ENCODE measurements at places on chromosomes 6 and 20.

- DNase-seq, result peak; percentile 43
Measured at GRCh38 chr6:111724505-111724904, 118.8 kb upstream of the TRAF3IP2 start.

GRCh38 chr6:33729059-33729458 is 17.6 kb upstream of the UQCC2 start:
- no peak for DNase-seq

DNA sequence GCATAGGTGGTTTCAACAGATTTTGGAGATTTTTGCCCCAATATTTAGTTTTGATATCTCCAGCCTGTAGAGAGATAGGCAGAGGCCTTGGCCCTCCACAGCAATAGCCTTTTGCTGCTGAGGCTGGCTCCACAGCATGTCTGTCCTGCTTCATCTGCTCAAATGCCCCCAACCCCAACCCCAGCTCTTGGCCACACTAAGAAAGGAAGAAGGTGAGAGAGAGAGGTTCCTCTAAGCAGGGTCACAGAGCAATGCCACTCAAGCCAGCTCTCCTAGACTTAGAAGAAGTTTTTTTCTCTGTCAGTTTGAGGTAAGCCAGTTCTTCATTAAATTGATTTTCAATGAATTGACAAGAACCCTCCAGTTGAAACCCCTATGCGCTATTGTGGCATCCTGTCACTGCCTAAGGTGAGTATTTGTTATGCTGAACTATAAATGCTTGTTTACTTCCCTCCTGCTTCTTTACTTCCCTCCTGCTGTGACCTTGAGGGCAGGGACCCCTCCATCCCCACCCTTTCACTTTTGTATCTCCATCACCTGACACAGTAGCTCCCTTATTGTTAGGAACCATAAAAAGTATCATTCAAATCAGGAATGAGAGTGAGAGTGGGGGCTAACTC is 366.2 kb upstream of the CNR1 start:
- DNase-seq, result no peak

- DNase-seq, result no peak
Measured at GRCh38 chr6:54097753-54098152, 13.5 kb upstream of the MLIP start.

DNA sequence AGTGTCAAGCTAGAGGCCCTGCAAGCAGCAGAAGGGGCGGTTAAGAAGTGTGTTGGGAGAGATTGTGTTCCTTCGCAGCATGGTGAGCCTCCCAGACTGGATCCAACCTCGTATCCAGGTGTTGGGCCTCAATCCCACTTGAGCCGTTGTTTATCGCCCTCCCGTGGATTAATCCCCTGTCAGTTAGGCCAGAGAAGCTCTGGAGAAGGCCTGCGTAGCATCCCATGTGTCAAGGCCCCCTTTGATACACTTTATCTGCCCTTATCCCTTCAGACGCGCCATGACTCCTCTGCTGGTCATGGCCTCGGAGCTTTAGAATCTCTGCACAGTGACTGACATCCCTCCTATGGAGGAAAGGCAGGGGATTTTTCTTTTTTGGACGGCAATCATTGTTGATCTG is 181.0 kb downstream of the ZFP64 start:
- no peak for DNase-seq

DNA sequence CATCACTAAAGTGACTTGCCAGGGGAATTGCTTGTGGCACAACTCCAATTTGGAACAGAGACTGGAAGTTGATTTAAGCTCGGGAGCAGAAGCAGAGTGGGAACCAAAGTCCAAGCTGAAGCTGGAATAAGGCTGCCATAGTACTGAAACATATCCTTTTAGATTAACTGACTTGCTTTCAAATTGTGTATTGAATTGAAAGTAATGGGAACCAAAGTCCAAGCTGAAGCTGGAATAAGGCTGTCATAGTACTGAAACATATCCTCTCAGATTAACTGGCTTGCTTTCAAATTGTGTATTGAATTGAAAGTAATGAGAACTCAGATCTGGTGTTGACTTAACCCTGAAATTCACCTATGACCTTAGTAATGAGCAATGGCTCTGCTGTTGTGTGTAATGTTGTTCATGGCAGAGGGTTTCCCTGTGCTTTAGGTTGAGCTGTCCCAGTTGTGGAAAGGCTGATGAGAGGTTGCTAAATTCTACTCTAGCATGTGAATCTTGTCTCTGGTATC is 40.2 kb downstream of the CENPW start:
- DNase-seq, result no peak

GRCh38 chr20:57958050-57958420 is 248.2 kb upstream of the PMEPA1 start:
- DNase-seq, result no peak

DNA sequence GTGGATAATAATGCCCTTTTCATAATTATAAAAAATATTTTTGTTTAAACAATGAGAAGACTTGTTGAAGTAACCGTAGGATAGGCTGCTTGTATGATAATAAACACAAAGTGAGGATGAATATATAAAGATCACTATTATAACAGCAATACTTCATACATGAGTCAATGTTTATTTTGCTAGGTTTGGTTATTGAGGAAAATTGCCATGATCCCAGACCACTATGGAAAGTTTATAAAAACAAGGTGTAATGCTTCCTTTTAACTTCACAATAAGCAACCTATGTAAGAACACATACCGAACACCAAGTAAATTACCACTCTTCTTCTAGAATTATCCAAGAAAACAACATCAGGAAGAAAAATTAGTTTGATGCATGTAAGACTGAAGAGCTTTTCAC is 495.3 kb upstream of the RNF217 start:
- no peak for DNase-seq

DNA sequence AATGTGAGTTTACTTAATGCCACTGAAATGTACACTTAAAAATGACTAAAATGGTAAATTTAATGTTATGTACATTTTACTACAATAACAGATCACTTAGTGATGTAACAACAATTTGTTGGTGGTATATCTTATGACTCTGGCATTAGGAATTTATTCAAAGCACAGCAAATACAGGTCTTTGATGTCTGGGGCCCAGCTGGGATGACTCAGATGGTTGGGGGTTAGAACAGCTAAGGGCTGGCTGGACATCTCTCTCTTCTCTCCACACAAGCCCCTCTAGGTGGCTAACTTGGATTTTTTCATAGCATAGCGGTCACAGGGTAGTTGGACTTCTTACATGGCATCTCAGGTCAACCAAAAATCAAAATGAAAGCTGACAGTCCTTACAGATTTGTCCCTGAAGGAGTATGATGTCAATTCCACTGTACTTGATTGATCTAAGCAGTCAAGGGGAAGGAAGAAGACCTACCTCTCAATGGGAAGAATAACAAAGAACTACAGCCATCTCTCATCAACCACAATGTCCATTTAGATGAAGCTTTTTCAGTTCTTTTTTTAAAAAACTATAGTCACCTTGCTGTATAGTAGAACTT is 37.5 kb upstream of the LCA5 start:
- DNase-seq, result no peak

DNA sequence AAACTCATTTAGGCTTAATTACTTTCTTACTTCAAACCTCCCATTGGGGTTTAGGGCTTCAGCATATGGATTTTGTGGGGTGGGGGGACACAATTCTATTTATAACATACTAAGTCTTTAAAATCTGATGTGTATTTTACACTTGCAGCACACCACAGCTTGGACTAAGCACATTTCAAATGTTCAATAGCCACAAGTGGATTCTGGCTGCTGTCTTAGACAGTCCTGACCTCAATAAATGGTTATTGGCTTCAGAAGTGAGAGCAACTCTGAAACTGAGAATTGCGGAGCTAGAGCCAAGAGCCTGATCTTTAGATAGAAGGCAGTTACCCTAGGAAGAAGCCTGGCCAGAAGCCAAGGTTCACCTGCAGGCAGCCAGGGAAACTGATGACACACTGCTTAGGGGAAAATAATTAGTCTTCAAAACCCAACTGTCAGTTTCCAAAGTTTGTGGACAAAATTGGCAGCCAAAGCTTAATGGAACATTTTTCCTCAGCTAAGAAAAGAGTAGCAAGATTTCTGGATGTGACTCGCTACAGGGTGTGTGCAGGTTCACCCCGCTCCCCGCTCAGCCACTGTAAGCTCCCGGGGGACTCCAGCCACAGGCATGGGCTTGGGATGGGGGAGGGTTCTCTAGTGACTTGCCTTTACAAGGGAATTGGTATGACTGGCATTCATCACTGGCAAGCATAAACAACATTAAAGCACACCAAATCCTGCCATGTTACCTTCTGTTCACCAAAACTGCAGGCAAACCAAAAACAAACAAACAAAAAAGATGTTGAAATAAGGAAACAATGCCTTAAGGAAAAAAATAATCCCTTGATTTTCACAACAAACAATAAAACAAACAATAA is 219.8 kb downstream of the TFAP2A start:
- no peak for DNase-seq

- peak; percentile 72 for DNase-seq
Measured at GRCh38 chr6:34235307-34236130, 1.2 kb upstream of the HMGA1 start.

- no peak for DNase-seq
Measured at GRCh38 chr6:3176562-3177355, 19.4 kb upstream of the TUBB2A start.

DNA sequence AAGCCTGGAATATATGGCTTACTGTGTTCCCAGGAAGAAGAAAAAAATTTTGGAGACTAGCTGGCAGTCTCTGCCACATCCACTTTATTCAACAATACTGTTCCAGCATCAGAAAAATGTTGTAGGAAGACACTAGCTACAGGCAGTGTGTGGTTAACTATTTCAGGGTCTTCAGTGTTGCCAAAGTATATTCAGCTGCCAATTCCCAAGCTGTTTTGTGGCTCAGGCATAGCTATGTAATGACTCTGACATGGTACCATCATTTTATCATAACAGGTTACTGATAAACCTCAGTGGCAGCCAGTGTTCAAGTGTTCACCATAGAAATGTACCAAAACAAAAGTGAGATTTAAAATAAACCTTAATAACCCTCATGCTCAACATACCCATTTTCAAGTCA is 503.1 kb downstream of the ADGRB3 start:
- no peak for DNase-seq

DNA sequence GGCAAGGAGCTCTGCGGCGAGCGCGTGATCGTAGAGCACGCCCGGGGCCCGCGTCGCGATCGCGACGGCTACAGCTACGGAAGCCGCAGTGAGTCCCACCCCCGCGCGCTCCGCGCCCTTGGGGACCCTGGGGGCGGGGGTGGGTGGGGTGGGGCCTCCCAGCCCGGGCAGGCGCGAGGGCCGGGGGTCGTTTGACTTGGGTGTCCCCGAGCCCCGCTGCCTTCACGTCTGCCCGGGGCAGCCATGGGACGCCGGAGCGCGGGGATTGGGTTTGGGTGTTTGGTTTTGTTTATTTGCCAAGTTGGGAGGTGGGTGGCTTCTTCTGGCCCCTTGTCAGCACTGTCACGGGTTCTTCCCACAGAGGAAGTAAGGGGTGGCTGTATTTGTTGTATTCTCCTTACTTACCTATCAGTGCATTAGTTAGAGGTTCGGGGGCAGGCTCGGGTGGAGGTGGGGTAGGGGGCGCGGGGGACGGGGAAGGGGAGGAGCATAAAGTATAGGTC is 777 bp downstream of the SRSF6 start:
- DNase-seq, result peak; percentile 10

- no peak for DNase-seq
Measured at GRCh38 chr20:3763671-3764601, 3.6 kb downstream of the ADISSP start.

- no peak for DNase-seq
Measured at GRCh38 chr6:48475275-48475674, 364.3 kb upstream of the PTCHD4 start.

DNA sequence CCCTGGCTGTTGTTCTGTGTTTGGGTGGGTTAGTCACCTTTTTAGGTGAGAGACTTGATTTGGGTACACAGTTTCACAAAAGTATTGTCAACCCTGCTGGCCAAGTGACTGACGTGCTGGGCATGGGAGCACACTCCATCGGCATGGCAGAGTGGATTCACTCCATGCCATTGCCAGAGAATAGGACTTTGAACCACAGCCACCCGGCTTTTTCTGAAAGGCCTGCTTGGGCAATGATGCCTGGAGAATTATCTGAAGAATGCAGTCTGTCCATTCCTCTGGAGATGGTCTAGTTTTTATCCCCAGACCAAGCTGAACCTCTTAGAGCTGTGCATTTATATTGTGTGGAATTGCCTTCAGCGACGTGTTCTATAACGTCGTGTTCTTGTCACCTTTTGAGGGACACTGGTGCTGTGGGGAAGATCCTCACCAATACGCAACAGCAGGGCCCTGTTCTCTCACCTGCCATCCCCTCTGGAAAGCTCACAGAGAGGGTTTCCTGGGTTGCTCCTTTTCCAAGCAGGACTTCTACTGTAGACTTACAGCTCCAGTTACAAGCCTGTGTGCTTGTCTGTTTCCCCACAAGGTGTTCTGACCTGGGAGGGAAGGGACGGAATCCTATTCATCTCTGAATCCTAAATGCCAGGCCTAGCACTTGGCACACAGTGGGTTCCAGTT is 183.4 kb upstream of the AKAP12 start:
- no peak for DNase-seq

DNA sequence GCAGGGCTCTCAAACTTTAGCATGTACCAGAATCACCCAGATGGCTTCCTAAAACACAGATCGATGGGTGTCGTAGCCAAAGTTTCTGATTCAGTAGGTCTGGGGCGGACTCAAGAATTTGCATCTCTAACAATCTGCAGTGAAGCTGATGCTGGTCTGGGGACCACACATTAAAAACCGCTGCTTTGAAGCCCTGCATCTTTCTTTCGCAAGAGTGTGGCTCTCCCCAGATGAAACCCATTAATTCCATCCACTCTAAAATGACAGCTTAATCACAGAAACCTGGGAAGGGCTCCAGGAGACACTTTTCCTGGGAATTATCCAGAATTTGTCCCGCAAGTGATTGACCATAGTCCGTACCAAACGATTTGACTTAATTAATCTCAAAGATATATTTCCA is 319.8 kb upstream of the PLCB4 start:
- no peak for DNase-seq
